ENCODE measurements at places on chromosomes 2 and 18.

GRCh38 chr18:67428805-67429204, 87.7 kb downstream of the DSEL start:
- no peak for DNase-seq

GRCh38 chr18:78525366-78526111, 454.1 kb upstream of the SALL3 start:
- DNase-seq: no peak

DNA sequence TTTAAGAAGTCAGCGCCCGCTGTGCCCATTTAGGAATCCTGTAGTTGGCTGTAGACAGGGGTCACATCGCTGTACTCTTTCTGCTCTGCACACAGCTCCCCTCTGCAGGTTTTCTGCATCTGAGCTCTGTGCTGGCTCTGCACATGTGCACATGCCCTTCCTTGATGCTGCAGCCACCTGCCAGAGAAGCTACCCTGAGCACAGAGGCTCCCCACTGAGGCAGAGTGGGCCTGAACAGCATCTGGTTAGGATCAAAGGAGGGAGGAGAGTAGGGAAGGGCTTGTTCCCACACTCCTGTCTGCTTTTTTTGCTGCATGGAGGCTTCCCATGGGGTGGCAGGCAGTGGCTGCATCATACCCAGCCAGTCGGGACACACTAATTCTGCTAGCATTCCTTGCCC, 238.9 kb downstream of the FHOD3 start:
- DNase-seq: no peak

- no peak for DNase-seq
These were observed 11.9 kb upstream of the NT5DC4 start for GRCh38 chr2:112708968-112709367.

DNA sequence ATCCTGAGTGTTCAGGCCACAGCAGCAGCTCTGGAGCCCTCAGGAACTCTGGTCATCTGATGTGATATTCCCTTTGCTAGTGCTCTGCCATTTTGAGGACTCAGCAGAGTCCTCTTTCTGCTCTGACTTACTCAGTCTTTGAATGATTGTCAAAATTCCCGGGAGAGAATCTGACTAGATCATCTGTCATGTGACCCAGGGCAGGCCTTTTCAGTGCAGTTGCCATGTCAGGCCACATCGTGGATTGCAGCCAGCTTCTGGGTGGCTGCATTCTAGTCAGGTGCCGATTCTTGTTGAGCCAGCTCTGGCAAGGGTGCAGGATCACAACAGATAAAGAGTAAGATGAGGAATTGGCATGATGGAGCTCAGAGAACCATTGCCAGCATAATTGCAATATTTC, 795.6 kb downstream of the CPS1 start:
- DNase-seq: no peak

Data from NK-92 treated with Interleukin-12 subunit alpha and Interleukin-12 subunit beta, amount 100 ng/mL, for 24 hours (cell line).